Renal cortical epithelial cell (primary cell): ENCODE measurements at places on chromosomes 5 and 9.

DNA sequence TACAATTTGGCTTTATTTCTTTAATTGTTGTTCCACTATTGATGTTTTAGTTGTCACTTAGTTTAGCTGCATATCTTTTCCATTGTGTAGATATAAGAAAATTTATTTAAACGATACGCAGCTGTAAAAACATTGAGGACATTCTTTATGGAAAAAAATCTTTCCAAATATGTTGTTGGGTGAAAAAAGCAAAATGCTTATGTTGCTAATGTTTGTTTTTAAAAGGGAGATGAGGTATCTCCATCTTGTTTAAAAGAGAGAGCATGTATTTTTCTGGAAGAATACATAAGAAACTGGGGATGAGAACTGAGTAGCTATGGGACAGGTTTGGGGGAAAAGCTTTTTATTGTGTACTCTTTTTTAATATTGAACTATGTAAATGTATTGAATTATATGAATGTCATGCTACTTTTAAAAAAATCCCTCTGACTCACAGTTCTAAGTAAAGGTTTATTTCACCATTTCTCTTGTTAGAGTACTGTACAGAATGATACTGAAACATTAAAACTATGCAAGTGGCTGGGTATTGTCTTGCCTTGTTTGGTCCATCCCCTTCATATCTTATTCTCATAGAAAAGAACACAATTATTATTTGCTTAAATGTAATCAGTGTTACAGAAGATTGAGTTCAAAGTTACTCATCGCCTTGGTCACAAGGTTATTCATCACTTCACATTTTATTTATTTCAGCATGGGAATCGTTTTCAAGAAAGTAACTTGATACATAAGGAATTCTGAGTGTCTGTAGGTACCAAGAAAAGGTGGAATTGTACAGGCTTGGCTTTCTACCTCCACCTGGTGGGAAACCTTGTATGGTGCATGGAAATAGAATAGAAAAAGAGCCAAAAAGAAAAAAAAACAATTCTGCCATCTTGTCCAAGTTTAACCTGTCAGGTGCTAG lies 85.8 kb downstream of the RIC1 start:
- peak; percentile 69 for DNase-seq

DNA sequence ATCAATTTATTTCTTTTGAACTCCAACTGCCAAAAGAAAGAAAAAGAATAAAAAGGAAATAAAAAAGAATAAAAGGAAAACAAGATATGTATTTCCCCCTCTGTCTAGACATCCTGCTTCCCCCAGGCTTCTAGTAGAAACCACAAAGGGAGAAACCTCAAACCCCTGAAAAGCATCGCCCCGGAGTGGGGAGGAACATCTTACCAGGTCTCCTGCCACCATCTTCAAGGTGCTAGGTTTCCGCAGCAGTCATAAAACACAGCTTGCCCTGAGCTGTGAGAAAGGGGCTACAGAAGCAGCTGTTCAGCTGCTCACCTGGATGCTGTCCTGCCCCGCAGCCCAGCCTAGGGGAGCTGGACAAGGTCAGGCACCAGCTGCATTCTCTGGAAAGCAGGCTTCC lies 487.7 kb downstream of the GADD45G start:
- DNase-seq, result no peak

- DNase-seq, result peak; percentile 38
Observed at GRCh38 chr5:123037104-123037418, 536 bp upstream of the PPIC start.

DNA sequence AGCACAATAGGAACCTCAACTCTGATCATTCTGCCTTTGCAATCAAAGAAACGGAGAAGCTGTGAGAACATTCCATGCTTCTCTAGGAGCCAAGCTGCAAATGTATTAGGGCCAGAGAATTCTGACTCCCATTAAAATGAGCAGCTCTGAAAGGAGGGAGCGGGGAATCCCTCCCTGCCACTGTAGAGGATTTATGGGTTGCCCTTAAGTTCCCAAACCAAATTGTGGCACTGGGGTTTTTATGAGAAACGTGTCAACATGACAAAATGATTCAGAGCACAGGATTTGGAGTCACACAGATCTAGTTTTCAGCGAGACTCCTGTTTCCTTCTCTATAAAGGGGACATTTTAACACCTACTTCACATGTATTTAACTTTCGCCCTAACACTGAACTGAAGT lies 1.8 kb downstream of the IL6ST start:
- peak; percentile 55 for DNase-seq

DNA sequence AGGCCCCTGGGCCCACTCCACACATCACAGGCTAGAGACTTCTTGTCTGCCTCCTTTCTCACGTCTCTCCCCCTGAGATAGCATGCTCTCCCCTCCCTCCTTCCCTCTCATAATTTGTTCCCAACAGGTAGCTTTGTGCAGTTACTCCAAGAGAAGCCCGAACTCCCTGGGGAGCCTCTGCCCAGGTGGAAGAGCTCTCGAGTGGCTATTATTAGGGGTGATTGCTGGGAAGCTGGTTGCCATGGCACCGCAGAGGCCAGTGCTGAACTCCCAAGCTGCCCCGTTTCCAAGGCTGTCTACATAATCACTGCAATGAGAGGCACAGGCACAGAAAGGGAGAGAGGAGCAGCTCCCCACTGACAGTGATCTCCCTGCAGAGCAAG lies 104.7 kb upstream of the GPR151 start:
- DNase-seq, result no peak

DNA sequence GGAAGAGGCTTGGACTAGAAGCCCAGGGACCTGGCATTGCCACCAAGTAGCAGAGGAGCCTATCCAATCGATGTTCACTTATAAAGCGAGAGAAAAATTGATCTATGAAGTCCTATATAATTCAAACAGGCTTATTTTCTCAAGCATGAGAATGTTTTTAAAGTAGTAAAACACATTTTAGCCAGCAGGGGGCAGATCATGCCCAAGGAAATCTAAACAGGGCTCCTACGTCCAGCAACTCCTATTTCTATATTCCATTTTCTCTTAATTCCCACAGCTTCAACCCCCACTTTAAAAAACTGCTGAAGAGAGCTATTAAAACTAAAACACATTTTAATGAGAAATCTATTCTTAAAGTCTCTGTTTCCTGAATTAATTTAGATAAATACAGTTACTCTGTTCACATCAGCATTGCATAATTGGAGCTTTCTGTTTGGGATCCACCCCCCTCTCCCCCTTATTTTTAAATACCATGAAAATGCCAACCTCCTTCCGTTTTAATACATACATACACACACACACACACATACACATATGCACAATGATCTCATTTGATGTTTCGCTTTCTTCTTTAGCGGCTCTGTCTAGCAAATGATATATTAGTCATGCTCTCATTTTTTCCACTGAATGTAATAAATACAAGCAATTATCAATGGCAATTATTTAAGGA lies 144.9 kb downstream of the MYO10 start:
- DNase-seq, result peak; percentile 53

- no peak for DNase-seq
Observed at GRCh38 chr5:43619380-43619779, 16.4 kb downstream of the NNT start.

- DNase-seq, result peak; percentile 33
Observed at GRCh38 chr9:127844821-127845359, 9.6 kb downstream of the ENG start.

- DNase-seq, result peak; percentile 25
Observed at GRCh38 chr5:78972654-78973428, 12.3 kb downstream of the ARSB start.

DNA sequence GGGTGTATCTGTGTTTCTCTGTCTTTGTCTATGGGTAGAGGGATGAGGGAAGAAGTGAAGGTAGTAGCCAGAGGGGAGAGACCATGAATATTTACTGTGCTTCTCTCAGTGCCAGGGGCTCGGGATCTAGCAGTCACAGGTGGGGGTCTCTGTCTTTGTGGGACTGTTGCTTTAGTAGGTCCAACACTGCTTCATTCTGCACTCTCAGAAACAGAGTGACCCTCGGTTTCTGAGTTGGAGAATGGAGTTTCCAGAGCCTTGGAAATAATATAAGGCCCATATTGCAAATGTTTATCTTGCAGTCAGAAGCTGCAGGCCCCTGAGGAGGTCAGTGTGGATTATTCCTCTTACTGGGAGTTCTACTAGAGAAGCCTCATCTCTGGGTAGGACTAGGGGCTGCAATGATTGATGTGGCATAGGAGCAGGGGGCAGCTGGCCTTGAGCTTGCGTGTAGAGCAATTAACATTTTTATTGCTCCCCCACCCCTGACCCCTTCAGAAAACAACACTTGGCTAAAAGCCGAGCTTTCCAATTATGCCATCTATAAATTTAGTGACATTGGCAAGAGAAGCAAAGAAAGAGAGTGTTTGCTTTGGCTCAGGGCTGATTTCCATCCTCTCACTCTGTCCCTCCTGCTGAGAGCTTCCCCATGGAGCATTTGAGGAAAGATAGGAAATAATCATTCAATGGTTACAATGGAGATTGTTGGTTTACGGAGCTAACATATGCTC lies 55.0 kb upstream of the TRPC7 start:
- DNase-seq, result no peak
